Effector memory CD4-positive, alpha-beta T cell (primary cell): ENCODE measurements at places on chromosomes 3 and 15.

GRCh38 chr3:88480822-88481221 is 331.1 kb downstream of the C3orf38 start:
- no peak for DNase-seq

DNA sequence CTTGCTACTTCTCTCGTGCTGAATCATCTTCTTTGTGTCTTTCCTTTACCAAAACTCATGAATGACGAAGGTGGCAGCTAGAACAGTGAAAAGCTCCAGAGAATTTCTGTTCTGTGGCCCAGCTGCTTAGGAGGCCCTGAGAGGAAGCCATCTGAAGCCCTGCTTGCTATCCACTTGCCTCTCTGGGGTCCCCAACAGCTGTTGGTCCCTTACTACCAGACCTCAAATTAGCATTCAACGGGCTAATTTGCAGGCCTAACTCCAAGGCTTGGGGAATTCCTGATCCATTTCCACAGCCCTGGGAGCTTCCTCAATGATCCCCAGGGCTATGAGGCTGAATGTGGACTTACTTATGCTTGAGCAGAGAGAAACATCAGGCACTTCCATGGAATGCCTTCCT is 37.5 kb upstream of the FSTL1 start:
- DNase-seq, result no peak

GRCh38 chr3:185161761-185162160 is 8.9 kb upstream of the C3orf70 start:
- no peak for DNase-seq

DNA sequence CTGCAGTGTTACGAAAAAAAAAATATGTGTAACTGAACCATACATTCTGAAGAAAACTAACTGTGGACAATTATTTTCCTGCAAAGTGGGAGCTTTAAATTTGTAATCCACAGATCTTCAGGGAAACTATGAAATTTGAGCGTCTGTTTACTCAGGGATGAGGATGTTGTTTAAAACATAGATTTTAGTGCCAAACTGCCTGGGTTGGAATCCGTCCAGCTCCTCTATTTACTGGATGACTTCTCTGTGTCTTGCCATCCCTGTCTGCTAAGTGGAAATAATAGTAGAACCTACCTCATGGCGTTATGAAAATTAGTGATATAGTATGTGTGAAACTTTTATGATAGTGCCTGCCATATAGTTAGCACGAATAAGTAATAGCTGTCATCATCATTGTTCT is 666.5 kb downstream of the SQOR start:
- DNase-seq, result no peak

DNA sequence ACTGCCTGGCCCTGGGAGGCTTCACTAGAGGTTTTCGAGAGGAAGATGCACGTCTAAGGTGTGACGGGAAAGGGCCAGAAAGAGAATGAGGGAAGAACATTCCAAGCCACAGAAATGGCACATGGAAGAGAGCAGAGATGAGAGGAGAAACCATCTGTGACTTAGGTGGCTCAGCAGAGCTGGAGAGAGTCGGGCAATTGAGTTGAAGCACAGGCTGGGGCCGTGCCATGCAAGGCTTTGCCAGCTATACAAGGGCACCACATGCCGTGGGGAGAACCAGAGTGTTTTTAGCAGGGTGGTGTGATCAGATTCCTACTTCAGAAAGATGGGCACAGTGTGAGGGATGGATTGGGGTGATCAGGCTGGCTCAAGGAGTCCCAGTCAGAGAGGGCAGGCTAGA is 126.1 kb downstream of the VGLL4 start:
- no peak for DNase-seq

DNA sequence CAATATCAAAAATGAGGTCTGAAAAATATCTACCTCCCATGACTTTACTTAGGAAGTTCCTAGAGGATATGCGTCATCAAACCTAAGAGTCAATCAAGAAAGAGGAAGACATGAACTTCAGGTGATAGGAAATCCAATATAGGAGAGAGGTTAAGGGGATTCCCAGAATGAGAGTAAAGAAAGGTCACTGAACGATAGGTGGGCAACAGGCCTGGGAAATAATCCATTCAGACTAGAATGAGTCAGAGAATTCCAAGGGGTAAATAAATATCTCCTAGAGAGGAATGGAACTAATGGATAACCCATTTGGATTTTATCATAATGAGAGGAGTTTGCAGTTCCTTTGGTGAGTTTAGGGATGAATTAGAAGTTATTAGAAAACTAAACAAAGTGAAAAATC is 131.1 kb upstream of the NUDT16 start:
- no peak for DNase-seq

GRCh38 chr3:66297260-66297873 is 76.6 kb downstream of the SLC25A26 start:
- no peak for DNase-seq

GRCh38 chr3:128346562-128346961 is 120.1 kb downstream of the DNAJB8 start:
- no peak for DNase-seq

- no peak for DNase-seq
Observed at GRCh38 chr3:161028555-161029153, 76.5 kb downstream of the B3GALNT1 start.

DNA sequence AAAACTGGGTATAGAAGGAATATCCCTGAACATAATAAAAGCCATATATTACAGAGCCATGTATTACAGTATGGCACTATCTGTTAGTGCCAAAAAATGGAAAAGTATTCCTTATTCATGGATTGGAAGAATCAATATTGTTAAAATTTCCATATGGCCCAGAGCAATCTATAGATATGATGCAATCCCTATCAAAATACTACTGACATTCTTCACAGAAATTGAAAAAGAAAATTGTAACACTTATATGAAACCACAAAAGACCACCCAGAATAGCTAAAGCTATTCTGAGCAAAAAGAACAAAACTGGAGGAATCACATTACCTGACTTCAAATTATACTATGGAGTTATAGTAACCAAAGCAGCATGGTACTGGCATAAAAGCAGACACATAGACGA is 218.8 kb downstream of the PLCL2 start:
- DNase-seq, result no peak

- no peak for DNase-seq
Observed at GRCh38 chr3:133209871-133210550, 171.8 kb downstream of the TMEM108 start.

DNA sequence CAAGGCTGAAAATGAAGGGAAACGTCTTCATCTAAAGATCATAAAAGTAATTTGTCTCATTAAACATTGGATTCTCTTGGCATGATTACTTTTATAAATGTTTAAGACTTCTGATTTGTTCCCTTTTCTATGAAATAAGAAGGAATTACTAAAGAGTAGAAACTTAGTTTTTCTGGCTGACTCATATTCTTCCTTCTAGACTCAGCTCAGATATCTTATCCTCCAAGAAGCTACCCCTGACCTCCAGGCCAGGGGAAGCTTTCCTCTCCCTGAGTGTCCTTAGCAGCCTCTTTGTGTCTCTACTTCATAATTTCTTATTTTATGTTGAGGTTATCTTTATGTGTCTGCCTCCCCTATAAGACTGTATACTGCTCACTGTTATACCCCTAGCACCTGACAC is 291.9 kb upstream of the STT3B start:
- DNase-seq, result no peak

GRCh38 chr3:192920411-192920810 is 2.8 kb upstream of the MB21D2 start:
- no peak for DNase-seq

GRCh38 chr3:101532783-101533602 is 20.0 kb upstream of the SENP7 start:
- DNase-seq, result no peak

- no peak for DNase-seq
Observed at GRCh38 chr3:186133980-186134379, 25.1 kb upstream of the ETV5 start.

DNA sequence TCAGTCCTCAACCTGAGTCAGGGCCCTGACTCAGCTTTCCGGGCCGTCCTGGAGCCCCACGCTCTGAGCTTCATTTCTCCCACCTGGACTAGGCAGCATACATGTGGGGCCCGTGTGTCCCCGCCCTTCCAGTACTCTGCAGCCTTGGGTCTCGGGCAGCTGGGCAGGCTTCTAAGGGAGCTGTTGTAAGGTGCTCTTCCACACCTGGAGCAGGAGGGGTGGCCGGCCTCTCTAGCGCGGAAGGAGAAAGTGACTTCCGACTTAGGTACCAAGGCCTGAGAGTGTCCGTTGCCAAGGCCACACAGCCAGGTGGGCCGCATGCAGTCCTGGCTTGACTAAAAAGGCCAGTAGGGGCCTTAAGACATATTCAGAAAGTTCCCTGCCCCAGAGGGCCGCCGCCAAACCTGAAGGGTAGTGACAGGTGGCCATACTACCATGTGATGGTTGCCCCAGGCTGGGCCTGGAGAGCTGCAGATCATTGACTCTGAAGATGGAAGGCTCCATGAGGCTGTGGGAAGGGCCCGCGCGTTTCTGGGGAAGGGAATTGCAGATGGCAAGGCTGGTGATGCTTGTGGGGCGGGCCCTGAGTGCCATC is 9.4 kb upstream of the SEMA3B start:
- no peak for DNase-seq

DNA sequence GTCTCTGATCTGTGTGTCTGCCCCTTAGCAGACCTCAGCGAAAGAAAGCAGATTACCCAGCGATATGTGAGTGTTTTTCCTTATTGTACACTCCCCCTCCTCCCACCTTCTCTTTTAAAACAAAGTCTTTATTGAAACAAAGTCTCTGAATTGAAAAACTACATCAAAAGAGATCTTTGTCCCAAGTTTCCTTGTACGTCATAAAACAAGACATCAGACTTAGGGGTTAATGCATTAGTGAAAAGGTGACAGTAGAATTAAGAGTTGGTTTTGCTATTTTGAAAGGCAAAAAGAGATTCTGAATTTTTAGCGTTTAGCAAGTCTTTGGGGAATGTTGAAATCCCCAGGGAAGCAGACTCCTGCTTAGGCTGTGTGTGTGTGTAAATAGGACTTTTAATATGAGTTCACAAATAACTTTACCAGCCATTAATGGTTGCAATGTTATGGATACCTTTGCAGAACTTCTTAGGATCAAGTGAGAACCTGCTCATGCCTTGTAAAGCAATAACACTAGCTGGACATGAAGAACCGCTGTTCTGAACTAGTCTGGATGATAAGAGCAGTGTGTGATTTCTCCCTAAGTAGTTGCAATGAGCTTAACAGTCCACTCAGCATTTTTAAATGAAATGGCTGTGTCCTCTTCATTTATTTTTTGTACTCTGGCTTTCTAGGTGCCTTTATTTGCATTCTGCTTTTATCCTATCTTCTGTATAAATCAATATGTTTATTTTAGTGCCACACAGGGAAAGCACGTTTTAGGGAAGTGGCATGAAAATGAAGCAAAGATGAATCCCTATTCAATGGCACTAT is 136.6 kb downstream of the MCTP2 start:
- no peak for DNase-seq

DNA sequence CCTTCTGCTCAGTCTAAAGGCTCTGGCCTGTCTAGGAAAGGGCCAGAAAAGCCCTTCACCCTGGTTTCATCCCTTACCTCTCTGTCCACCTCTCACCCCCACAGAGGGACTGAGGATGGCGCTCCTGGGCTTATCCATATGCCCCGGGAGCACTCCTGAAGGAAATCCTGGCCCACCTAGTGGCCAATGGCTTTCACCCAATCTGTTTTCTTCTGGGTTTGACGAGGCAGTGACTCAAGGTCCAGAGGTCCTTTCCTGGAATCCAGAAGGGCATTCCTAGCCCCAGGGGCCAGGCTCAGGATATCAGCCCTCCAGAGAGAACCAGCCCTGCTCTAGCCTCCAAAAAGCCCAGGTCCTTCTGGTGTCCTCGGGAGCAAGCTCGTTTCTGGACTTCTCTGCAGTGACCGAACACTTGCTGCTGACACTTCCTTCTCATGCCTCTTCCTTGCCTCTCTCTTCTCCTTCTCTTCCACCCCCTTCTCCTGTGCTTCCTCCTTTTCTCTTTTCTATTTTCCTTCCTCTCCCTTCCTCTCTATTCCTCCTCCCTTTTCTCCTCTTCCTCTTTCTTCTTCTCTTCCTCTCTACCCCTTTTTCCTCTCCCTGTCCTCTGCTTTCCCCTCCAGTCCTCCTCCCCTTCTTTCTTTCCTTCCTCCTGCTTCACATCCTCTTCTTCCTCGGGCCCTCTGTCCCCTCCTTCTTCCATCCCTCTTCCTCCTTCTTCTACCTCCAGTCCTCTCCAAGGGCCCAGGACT is 59.6 kb downstream of the RHCG start:
- no peak for DNase-seq

GRCh38 chr15:36905908-36906307 is 194.4 kb downstream of the MEIS2 start:
- DNase-seq, result no peak

DNA sequence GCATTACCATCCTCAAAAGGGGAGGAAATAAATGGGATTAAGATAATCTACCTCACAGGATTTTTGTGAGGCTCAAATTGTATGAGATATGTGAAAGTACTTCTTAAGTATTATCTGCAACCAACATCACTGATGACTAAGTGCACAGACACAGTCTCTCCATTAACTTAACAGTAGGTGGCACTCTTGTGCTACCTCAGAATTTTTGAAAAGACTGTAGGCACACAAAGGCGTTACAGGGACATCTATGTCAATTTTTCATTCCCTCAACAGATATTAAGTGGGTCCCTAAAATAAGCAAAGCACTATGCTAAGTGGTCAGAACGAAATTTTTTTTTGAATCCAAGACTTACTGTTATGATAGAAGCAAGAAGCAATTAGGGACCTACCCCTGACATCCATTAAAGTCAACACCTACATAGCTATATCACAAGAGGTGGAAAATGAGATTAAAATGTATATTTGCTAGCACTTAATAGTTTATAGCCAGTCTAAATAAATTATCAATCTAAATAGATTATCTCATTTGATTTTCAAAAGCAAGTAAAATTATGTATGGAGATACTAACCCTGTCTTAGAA is 52.9 kb downstream of the RYK start:
- no peak for DNase-seq

DNA sequence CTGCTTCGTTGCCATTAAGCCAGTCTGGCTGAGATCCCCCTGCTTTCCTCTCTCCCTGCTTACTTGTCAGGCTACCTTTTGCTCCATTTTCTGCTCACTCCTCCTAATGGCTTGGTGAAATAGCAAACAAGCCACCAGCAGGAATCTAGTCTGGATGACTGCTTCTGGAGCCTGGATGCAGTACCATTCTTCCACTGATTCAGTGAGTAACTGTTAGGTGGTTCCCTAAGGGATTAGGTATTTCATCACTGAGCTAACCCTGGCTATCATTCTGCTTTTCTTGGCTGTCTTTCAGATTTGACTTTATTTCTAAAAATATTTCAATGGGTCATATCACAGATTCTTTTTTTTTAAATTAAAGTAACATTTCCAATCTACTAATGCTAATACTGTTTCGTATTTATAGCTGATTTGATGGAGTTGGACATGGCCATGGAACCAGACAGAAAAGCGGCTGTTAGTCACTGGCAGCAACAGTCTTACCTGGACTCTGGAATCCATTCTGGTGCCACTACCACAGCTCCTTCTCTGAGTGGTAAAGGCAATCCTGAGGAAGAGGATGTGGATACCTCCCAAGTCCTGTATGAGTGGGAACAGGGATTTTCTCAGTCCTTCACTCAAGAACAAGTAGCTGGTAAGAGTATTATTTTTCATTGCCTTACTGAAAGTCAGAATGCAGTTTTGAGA is 25.0 kb downstream of the CTNNB1 start:
- DNase-seq, result no peak

- DNase-seq, result no peak
Observed at GRCh38 chr3:103181160-103181559, 746.3 kb downstream of the ZPLD1 start.
